DMS 273 treated with DMSO at 0.1 percent for 48 hours (cell line): ENCODE measurements at places on chromosomes 1 and 21.
A peak's percentile ranks its signal among the peaks of the same experiment; 100 is the strongest.

DNA sequence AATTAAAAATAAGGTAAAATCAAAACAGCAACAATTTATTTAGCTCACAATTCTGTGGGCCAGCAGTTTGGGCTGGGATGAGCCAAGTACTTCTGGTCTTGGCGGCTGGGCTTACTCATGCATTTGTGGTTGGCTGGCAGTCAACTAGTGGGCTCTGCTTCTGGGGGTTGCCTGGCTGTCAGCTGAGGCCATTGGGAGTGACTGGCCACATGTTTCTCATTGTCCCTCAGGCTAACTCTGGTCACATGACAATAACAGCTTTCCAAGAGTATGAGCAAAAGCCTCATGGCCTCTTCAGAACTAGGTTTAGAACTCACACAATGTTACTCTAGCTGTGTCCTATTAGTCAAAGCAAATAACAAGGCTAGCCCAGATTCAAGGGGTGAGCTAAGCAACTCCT, 15.6 kb upstream of the CHIA start:
- no peak for DNase-seq

- no peak for DNase-seq
Measured at GRCh38 chr1:4755301-4755845, 101.0 kb downstream of the AJAP1 start.

GRCh38 chr1:35850716-35851115, 32.3 kb upstream of the AGO1 start:
- DNase-seq = no peak

DNA sequence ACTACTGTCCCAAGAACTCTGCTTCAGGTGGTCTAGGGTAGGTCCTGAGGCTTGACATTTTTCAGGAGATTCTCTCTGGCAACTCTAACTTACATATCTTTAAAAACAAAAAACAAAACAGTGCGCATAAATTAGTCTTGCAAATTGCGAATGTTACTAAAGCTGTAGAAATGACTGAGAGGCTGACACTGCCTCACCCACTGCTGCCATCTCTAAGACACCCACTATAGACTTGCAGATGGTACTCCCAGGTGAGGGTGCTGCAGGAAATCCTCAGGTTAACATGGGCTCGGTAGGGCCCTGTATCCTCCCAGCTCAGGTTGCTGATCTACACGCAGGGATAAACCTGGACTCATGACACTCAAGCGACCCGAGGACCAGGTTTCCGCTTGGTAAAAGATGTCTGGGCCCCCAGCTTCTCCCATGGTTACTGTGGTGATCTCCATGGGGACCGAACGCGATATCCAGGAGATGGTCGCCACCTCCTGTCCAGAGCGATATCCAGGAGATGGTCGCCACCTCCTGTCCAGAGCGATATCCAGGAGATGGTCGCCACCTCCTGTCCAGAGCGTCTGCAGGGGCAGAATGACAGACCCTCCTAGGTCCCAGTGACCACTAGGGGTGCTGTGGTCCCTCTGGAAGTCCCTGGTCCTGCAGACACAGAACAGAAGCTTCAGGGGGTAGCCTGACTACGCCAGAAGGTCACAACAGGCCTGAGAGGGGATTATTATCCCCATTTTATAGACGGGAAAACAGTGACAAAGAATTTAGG, 16.2 kb upstream of the LY9 start:
- no peak for DNase-seq

- DNase-seq = no peak
Measured at GRCh38 chr1:29319300-29320110, 83.2 kb downstream of the PTPRU start.

GRCh38 chr1:67485046-67485811, 55.0 kb upstream of the SERBP1 start:
- no peak for DNase-seq

- DNase-seq = no peak
Measured at GRCh38 chr1:61640531-61641530, 84.1 kb downstream of the TM2D1 start.

GRCh38 chr1:230423951-230424350, 2.2 kb downstream of the PGBD5 start:
- no peak for DNase-seq

GRCh38 chr1:208933984-208934525, 649.5 kb upstream of the CAMK1G start:
- DNase-seq = no peak

DNA sequence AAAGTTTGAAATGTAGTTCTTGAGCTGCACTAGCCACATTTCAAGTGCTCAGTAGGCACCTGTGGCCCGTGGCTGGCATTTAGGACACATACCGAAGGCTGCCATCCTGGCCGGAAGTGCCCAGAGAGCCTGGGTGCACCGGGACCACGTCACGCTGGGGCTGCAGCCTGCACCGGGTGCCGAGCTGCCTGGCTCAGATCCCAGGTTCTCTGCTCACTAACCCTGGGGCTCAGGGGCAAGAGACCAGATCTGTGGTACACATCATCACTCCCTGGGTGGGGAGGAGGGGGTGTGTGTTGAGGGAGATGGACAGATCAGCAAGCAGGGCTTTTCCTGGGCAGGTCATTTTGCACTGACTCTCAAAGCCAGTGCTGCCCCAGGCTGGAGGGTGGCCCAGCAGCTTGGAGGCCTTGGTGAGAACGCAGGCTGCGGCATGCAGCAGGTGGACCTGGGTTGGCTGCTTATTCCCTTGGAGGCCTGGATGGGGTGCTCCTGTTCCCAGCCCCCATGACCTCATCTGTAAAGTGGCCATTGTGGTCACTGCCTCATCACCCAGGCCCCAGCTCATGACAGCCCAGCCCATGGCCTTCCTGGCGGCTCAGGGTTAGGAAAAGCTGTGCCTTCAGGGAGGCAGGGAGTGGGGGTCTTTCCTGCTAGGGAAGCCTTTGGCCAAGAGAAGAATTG, 23.6 kb downstream of the TMEM201 start:
- no peak for DNase-seq

DNA sequence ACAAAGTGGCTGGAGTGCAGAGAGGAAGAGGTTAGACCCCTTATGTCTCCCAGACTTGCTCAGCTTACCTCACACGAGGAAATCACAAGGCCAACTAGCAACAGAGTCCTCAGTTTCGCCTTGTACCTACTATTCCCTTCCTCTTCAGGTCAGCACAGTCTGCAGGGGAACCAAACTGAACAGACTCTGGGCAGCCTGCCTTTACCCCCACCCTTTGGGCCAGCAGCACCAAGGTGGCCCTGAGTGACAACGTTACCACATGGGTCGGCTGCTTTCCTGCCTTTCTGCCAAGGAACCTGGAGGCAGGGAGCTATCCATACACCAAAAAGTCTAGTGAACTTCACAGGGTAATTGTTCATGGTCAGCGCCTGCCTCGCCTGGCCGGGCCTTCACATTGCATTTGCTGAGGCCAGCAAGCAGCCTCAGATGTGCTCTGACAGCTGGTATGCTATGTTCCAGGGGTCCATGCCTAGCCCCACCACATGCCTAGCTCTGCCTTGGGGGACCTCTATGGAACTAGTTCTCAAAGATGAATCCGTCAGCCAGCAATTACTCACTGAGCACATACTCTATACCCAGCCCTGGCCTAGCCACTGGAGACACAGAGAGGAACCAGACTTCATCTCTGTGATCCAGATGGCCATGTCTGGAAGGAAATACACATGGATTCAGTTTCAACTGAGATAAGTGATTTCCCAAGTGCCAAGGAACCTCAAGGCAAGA, 69.6 kb downstream of the DMAP1 start:
- DNase-seq = no peak

DNA sequence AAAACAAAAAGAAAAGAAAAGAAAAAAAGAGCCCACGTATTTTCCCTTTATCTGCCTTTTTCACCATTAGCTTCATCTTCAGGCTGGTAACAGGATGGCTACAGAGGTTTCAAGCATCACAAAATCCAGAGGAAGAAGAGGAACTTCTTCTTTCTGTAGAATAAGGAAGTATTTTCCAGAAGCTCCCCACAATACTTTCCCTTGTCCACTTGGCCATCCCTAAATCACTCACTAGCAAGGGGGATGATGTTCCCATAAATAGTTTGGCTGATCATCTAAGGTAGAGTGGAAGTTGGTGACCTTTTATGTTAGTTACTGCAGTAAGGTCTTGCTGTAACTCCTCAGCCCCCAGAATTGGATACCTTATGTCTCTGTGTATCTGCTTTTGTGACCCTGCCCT, 45.1 kb upstream of the RNF11 start:
- no peak for DNase-seq

DNA sequence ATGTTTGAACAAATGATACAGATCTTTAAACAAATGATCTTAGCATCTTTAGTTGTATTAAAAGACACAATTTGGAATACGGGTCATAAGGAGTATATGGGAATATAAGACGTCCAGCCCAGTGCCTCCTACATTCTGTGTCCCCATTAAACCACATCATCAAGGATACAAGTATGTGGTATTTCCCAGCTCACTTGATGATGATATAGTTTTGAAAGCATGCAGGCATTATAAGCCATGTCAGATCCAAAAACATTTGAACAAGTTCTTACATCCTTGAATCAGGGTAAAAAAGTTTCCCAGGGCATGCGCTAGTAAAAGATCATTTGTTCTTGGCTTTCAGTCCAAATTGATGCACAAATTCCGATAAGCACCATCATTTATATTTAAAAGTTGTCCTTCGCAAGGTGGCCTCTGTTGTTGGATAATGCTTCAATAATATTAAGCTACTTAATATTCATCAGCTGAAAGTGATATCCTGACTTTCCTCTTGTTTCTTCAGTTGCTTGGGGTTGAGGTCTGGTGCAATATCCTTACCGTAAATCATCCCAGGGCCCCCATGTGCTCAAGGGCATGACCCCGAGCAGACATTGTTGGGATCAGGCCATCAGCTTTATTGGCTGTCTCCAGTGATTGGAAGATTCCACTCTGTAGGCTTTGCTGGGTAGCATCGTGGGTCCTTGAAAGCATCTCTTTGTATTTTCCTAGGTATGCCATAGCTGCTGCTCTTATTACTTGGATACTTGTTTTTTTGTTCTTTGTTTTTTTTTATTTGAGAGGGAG, 61.8 kb downstream of the CENPF start:
- DNase-seq = no peak

DNA sequence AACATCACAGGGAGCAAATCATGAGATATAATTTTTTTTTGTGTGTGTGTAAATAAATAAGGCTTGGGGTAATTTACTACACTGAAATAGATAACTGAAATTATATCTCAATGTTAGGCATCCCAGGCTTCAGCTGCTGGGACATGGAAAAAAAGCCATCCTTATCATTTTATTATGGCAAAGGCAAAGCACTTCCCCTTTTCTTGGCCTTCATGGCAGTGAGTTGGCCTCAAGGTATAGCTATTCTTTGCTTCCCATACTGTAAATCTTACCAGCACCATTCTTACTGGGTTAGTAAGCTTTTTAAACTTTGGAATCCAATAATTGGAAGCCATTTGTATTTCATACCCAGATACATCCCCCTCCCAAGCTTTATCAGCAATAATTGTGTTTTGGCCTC, 29.0 kb downstream of the RBM11 start:
- no peak for DNase-seq

GRCh38 chr21:16205527-16205926, 475.7 kb downstream of the USP25 start:
- DNase-seq = no peak

DNA sequence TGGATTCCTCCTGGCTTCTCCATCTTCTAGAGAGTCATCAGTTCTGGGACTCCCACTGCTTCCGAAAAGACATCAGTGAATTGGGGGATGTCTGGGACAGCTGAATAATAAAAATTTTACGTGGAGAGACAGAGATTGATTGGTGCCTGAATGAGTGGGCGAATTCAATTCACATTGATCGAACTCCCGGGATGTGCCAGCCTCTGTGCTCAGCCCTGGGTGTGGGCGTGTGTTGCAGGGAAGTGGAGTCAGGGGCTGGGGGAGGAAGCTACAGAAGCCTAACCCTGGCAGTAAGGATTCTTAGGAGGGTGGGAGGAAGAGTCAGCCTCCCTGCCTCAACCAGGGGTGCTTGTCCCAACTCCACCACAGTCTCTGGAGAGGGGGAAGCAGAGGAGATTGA, 18.0 kb upstream of the STUM start:
- DNase-seq = no peak

GRCh38 chr1:111346089-111346885, 55.6 kb downstream of the CHIA start:
- peak; percentile 37 for DNase-seq

GRCh38 chr1:172951730-172952365, 98.9 kb downstream of the TNFSF18 start:
- DNase-seq = no peak

DNA sequence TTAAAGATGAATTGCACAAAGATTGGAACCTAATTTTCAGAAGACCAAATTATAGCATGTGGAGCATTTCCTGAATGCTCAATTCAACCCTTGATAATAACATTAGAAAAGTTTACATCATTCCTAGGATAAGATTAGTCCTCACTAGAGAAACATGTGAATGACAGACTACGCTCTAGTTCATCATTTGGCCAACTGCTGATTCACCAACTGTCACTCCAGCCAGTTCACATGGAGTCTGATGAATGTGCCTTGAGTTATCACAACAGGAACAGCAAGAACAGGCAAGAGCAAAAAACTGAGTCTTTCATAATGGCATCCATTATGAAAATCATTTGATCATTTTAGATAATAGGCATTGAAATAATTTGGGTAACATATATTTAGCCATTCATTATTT, 415.9 kb downstream of the PTPRC start:
- DNase-seq = no peak

- DNase-seq = no peak
Measured at GRCh38 chr1:185699874-185700273, 34.3 kb upstream of the HMCN1 start.

GRCh38 chr1:158107916-158108315, 72.8 kb upstream of the CD1D start:
- DNase-seq = no peak

DNA sequence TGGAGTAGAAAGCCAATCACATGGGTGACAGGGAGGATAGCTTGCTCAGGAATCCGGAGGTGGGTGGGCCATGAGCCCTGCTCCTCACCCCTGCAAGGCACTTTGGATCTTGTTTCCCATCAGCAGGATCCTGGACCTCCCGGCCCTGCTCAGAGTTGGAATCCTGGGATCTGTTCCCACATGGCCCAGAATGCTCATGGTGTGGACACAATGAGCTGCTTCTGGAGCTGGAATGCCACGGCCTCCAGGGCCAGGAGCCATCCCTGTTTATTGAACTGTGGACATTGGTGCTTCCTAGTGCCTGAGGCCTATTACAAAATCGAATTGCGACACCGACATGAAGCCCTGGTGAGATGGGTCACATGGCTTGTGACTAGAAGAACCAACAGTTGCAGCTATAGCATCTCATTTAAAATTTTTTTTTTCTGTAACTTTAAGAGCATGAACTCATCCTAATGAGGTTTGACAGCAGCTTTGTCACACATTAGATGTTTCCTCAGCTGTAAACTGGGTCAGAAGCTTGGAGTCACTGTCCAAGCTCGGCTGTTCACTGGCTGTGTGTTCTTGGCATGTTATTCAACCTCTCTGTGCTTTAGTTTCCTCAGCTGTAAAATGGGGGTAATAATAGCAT, 40.4 kb upstream of the GOLT1A start:
- no peak for DNase-seq

- DNase-seq = no peak
Measured at GRCh38 chr1:56065729-56066128, 513.6 kb downstream of the PLPP3 start.

- no peak for DNase-seq
Measured at GRCh38 chr1:110345480-110345879, 6.3 kb downstream of the RBM15 start.

GRCh38 chr1:86491171-86491950, 22.6 kb downstream of the CLCA1 start:
- no peak for DNase-seq

GRCh38 chr1:38027201-38028104, 14.9 kb downstream of the UTP11 start:
- peak; percentile 98 for DNase-seq

GRCh38 chr1:113242481-113242880, 147.8 kb upstream of the MAGI3 start:
- no peak for DNase-seq
